ENCODE measurements at places on chromosomes 12 and 14.
A peak's percentile ranks its signal among the peaks of the same experiment; 100 is the strongest.

DNA sequence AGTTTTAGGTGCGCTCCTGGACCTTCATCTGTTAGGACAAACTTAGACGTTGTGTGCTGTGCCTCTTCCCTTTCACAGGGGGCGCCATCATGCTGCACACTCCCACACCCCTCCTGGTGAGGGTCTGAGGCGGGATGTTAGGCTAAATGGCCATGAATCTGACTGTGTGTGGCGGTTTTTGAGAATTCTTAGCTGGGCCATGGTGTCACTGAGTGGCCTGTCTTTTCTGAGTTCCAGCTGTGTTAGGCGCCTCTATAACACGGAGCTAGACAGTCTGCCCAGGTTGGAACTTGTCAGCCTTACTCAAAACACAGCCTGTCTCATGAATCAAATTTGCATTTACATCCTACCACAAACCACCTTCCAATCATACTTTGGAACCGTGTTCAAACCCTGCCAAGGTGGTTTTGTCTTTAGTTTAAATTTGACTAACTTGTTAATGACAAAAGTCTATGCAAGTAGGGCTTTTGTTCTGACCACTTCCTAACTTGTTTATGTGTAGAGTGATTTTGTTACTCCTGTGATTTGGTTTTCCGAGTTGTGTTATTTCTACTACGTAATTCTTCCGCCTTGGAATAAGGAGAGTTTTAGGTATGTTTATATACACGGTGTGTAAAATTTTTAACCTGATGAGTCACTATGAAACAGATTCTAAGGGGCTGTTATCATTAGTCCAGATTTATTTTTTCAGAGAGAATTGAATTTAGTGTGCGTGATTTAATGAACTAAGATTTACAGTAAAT is 19.6 kb downstream of the ACVR1B start:
- peak; percentile 46 for DNase-seq

- no peak for DNase-seq
These were observed 61.0 kb downstream of the EPS8 start for GRCh38 chr12:15728118-15728598.

DNA sequence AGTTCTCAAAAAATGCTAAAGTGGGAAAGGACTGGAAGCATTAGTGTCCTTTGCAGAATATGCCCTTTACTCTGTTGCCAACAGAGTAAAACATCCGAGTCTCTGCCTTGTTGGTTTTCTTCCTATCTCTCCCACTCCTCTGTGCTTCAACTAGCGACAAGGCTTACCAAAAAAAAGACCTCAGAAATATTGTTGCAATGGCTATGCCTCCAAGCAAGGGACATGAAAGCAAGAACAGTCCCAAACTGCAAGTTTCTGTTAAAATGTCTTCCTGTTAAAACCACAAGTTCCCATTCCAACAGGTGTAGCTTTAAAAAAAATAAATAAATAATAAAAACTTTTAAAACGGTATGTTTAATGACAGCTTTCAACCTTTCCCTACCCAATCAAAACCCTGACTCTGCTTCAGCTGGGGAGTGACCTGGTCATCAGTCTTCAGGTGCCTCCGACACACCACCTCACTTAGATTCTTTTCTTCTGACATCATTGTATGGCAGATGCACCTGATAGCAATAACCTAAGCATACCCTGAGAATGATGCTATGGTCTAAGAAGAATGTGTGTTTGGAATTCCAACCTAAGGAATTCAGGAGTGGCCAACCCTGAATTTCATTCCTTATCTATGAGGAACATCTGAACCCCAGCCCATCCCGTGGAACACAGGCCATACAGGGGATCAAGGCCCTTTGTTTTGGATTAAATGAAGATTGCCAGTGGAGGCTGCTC is 81.0 kb downstream of the RPS29 start:
- DNase-seq = peak; percentile 57

DNA sequence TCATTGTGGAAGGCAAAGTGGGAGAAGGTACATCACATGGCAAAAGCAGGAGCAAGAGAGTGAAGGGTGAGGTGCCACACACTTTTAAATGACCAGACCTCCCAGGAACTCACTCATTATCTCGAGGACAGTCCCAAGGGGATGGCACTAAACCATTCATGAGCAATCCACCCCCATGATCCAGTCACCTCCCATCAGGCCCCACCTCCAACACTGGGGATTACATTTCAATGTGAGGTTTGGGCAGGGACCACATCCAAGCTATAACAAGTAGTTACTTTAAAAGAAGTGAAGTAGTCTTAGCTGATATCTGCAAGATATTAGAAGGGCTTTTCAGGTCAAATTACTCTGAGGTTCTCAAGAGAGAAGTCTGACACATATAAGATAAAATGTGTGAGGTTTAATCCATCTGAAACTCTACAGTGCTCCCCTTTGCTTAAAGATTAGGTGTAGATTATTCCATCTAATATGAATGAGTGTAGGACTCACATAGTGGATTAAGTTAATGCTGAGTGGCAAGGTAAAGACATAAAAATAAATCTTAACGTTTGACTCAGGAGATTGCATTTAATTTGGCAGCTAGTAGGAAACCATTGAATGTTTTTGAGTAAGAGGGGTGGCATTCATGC is 130.8 kb downstream of the TMX1 start:
- DNase-seq = no peak

DNA sequence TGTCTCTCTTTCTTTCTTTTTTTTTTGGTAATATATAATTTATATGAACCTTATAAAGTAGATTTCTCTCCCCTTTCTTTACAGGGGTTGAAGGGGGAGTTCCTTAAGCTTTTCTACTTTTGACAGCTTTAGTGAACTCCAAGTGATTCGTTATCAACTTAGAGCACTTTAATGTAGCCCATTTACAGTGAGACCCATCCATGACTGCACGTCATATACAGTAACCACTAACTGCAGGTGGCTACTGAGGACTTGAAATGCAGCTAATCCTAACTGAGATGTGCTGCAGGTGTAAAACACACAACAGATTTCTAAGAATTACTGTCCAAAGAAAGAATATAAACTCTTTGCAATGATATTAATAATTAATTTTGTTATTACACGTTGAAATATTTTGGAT is 582 bp downstream of the LRRIQ1 start:
- no peak for DNase-seq

GRCh38 chr12:82430541-82431145 is 72.3 kb downstream of the METTL25 start:
- DNase-seq = no peak

- no peak for DNase-seq
These were observed 5.1 kb upstream of the PAPOLA start for GRCh38 chr14:96497087-96497486.

DNA sequence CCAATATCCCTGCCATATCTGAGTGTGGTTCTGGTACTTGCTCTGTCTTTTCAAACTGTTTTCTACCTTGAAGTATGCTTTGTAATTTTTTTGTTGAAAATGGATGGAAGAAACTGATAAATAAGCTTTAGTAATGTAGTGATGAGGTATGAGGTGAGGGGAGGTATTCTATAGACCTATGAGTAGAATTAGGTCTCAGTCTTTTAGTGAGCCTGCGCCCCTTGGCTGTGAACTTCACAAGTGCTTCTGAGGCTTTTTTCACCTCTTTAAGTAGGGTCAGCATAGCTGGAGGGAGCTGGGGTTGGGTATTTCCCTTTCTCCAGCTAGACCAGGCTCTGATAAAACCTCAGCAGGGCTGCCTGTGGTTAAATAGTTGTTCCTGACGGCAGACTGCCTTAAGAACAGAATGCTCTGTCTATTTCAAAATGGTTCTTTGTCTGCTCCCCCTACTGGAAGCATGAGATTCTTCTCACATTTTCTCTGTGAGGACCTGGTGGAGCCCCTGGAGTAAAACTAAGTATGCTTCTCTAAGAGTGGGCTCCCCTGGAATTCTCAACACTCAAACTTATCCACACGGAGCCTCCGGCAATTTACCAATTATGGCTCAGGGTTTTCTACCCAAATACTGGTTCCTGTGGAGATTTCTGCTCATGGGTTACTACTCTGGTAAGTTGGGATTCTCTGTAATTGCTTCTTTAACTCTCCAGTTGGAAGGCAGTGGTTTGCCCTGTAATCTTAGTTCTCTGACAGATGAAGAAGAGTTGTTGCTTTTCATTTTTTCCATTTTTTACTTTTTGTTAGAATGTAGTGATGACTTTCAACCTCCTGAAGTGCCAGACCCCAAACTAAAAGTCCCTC is 13.1 kb downstream of the KRT5 start:
- DNase-seq = peak; percentile 66

GRCh38 chr14:104393898-104394381 is 185.6 kb upstream of the C14orf180 start:
- peak; percentile 71 for DNase-seq

GRCh38 chr12:27595231-27595642 is 71.2 kb downstream of the PPFIBP1 start:
- peak; percentile 78 for DNase-seq

DNA sequence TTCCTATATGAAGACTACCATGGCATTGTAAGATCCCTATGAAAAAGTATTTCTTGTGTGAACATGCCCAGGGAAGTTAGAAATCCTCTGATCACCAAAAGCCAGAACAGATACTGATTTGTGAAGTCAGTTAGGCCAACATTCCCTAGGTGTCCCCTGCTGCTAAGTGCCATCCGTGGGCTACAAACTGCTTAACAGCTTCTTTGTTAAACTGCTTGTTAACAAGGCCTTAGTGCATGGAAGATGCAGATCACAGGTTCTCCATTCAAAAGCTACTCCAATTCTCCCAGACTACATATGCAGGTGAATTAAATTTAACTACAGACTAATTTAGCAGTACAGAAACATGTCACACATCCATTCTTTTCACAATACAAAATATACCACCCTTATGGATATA is 108.2 kb downstream of the PRICKLE1 start:
- DNase-seq = no peak

DNA sequence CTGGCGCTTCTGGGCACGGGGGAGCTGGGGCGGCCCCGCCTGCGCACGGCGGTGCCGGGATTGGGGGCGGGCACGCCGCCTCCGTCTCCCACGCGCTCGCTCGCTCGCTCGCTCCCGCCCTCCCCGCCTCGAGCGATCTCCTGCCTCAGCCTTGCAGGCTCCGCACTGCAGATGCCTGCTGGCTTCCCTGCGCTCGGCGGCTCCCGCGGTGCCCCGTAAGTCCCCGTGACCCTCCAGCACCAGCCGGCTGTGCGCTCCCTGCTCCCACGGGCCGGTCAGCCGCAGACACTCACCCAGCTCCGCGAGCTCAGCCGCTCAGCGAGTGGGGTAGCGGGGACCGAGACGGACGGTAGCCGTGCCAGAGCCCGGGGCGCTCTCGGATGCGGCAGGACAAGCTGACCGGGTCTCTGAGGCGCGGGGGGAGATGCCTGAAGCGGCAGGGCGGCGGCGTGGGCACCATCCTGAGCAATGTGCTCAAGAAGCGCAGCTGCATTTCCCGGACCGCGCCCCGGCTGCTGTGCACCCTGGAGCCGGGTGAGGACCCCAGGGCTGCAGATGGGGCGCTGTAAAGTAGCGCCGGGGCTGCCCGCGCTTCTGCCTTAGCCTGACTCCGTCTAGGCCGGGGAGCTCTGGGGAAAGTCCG is at the start of gene TBC1D30:
Gene TBC1D30, plus strand, starts transcription at position 148 of the 643 bp plus-strand sequence. Its CDS starts 233 bp downstream, at position 381.
- peak; percentile 37 for DNase-seq

DNA sequence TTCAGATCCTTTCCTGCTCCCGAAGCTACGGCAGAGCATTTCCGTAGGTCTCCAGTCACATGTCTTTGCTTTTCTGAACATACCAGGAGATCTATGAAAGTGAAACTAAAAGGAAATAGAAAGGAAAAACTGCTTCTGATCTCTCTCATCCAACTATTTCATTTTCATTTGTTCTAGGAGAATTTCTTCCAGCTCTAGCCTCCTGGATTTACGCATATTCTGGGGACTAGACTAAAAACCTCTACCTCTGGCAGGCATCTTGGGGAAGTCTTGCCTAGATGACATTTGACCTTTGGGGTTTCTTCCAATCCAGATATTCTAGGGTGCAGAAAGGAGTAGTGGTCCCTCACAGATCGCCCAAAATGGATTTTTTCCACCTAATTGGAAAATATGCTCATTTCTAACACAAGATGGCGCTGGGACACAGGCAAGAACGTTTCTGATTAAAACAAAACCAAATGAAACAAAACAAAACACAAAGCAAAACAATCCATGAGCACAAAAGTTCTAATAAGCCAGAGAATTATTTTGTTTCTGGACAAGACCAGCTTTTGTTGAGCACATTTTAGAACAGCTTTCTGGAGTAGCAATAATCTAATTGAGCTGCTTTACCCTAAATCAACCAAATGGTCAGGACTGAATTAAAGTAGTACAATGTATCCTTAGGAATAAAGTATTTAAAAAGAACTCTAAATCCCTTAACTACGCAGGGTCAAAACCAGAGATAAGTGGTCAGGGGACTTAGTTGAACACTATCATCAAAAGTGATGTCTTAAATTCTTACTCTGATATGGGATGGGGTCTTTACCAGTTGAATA is 12.3 kb upstream of the PARP11 start:
- peak; percentile 63 for DNase-seq

DNA sequence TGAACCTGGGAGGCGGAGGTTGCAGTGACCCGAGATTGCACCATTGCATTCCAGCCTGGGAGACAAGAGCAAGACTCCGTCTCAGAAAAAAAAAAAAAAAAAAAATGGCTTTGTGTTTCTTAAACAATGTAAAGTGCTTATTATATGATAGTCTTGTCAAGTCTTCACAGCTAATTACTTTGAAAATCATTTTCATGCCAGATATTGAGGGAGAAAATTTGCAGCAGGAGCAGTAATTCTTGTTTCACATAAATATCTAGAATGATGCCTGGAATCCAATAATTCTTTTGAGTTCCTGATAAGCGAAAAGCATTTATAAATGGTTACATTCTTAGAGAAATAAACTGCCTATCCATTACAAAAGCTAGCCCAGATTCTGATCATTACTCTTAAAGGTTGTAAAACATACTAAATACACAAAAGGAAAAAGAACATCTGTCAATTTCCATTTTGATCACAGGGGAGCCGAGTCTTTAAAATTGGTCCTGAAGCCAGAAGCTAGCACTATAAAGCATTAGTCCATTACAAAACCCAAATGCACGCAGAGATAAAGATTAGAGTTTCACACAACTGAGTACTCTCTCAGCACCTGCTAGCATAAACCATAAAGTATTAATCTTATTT is 50.3 kb downstream of the IFT81 start:
- no peak for DNase-seq

- no peak for DNase-seq
These were observed 20.5 kb upstream of the RAD51AP1 start for GRCh38 chr12:4518106-4518728.

DNA sequence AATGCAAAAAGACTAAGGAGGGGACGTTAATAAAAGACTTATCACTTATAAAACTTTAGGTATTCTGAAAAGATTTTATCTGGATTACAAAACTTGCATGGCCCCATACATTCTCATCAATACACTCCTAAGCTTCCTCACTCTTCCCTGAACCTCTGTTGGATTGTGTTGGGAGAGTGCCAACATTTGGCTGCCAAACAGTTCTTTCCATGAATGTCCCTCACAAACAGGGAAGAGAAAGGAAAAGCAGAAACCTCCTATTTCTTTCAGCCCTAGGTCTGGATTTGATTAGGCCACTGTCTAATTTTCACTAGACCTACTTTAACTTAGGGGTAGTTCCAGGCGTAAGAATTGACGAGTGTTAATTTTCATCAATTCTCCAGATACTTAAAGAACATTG is 11.7 kb downstream of the PTHLH start:
- DNase-seq = no peak

- no peak for DNase-seq
These were observed 2.6 kb downstream of the GPR68 start for GRCh38 chr14:91241863-91242262.
